Hematopoietic multipotent progenitor cell treated with erythropoietin and hydrocortisone succinate and interleukin-3 and kit ligand, for 17 days (in vitro differentiated cells): ENCODE measurements at places on chromosomes 2 and 18.

DNA sequence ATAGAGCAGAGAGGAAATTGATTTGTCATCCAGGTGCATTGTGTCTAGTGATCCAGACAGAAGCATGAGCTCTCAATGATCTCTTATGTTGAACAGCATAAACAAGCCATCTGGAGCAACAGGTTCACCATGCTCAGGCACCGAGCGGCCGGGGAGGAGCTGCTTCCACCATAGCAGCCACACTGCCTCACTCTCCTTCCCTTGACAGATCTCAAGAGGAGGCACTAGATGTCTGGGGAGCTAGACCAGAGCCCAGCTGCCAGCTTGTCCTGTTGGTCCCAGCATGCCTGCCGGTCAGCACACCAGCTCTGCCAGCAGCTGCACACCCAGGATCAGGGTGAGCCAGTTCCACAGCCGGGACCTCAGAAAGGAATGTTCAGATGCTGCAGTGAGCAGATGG is 17.5 kb upstream of the LONRF2 start:
- no peak for DNase-seq

GRCh38 chr2:35510636-35511035 is 844.9 kb upstream of the CRIM1 start:
- DNase-seq = no peak

DNA sequence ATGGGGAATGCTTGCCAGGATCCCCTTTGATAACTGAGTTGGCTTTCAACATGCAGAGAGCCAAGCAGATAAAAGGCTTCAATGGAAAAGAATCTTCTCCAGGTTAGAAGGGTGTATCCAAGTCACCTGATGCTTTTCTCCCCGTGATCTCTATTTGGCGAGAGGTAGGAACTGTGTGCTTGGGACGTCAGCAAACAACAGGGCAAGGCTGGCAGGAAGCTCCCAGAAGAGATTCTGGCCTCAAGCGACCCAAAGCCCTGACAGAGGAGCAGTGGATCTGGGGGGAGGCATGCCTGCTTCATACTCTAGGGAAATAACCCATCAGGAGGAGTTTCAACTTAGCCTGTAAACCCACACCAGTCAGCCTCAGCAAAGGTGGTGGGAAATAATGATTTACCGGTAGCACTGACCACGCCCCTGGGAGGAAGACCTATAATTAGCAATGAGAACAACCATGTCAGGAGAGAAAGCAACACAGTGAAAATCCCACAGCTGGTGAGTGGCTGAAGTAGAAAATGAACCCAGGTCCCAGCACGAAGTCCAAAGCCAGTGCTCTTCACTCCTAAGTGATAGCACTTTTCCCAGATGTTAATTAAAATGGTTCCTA is 76.3 kb upstream of the SEC11C start:
- no peak for DNase-seq

- no peak for DNase-seq
Observed at GRCh38 chr2:232245111-232245510, 133.4 kb upstream of the ALPP start.
